ENCODE measurements at places on chromosomes 11 and 22.

DNA sequence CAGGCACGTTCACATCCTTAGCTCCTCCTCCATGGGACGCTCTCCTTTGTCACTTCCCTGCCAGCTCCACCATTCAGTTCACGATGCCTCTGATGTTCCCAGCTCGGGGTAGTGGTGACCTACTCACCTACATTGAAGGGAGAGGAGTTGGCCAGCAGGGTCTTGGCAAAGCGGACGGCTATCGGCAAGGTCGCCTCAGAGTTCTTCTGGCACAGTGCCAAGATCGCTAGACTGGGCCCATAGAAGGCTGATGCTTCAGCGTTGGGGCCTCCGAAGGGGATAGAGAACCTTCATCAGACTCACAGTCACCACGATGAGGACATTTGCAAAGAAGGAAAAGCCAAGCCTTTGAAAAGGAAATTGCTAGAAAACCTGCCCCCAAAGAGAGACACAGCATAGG lies 3.0 kb downstream of the CBLIF start:
- DNase-seq: no peak

- DNase-seq: no peak
Observed at GRCh38 chr11:120383518-120384155, 47.4 kb downstream of the ARHGEF12 start.

DNA sequence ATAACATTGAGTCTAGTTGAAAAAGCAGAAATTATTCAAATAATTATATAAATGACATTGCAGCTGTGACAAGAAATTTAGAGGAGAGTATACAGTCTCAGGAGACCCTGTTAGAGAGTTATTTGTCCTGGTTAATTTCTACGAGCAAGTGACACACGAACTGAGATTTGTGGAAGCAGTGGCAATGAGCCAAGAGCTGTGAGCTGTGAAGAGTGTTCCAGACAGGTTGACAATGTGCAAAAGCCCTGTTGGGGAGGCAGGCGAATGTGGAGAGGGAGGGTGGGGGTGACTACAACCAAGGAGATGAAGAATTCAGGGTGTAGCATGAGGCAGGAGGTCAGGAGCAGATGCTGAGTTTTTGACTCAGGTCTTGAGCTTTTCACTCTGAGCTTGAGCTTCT lies 620.2 kb upstream of the TENM4 start:
- no peak for DNase-seq

DNA sequence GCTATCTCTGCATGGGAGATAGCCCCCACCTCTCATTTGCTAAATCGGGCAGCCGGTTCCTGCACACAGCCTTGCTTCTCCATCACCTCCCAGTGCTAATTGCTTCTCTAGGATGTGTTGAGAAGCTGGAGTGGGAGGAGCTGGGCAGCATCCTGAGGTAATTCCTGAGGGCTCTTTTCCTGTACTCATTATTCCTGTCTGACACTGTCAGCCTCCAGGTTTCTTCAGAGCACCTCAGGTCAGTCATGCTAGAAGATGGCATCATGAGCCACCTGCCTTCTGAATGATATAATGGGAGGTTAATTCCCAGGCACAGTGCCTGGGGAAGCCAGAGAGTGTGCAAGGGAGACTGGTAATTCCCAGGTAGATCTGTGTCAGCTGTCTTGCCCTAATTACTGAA lies 133.0 kb downstream of the RAB38 start:
- no peak for DNase-seq

DNA sequence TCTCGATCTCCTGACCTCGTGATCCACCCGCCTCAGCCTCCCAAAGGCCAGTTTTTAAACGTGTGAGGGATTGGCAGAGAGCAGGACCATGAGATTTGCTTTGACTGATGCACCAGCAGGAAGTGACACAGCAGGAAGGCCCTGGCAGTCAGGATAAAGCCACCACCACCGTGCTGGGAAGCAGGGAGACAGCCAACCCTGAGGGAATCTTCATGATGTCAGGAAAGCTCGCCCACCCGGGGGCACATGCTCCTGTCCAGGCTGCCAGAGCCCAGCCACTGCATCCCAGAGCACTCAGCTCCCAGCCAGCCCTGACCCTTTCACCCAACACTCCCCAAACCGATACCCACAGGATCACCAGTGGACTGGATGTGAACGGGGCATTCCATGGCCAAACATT lies 6.1 kb downstream of the TUBGCP6 start:
- no peak for DNase-seq

- DNase-seq: no peak
Observed at GRCh38 chr11:34311126-34311525, 46.7 kb downstream of the ABTB2 start.

GRCh38 chr22:36904260-36904880 lies 9.1 kb upstream of the CSF2RB start:
- DNase-seq: no peak

DNA sequence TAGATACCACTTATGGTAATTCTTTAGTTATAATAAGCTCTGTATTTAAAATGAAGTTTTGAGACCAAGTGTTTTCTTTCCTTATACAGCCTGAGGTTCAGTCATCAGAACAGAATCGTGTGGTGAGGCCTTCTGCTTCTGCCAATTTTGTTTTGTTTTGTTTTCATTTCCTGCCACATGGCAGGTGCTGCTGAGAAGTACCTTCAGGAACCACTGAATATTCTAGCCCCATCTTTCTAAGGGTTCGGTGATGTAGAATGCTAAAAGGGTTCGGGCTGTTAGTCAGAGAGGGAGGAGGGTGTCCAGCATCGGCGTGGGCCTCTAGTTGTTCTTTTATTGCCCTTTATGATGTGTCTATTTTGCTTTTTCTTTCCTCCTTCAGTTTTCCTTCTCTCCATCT lies 25.8 kb downstream of the TNRC6B start:
- no peak for DNase-seq

GRCh38 chr11:126522152-126522551 lies 166.7 kb downstream of the ST3GAL4 start:
- no peak for DNase-seq

GRCh38 chr11:117868088-117868487 lies 8.4 kb downstream of the FXYD6 start:
- no peak for DNase-seq

GRCh38 chr11:44638032-44638431 lies 72.6 kb downstream of the CD82 start:
- no peak for DNase-seq

- DNase-seq: no peak
Observed at GRCh38 chr11:33391893-33392251, 134.7 kb downstream of the HIPK3 start.

- no peak for DNase-seq
Observed at GRCh38 chr22:19271856-19272535, 19.5 kb downstream of the CLTCL1 start.

- DNase-seq: peak; percentile 7
Observed at GRCh38 chr11:94325681-94326080, 21.3 kb downstream of the IZUMO1R start.

- no peak for DNase-seq
Observed at GRCh38 chr11:116478205-116478604, 294.6 kb downstream of the BUD13 start.

DNA sequence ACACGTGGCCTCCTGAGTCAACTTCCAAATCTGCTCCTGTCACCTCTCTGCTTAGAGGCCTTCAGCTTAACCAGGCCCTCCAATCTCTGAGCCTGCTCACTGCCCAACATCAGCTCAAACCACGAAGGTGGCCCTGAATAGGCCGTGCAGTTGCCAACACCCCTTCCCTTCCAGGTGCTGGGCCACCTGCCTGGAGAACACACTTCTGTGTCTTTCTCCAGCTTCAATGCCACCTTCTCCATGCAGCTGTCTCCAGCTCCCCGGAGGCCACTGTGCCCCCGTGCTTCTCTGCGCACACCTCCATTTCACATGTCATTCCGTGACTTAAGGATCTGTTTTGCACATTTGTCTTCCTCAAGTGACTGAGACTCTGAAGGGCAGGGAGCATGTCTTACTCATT lies 5.3 kb downstream of the RELA start:
- no peak for DNase-seq

DNA sequence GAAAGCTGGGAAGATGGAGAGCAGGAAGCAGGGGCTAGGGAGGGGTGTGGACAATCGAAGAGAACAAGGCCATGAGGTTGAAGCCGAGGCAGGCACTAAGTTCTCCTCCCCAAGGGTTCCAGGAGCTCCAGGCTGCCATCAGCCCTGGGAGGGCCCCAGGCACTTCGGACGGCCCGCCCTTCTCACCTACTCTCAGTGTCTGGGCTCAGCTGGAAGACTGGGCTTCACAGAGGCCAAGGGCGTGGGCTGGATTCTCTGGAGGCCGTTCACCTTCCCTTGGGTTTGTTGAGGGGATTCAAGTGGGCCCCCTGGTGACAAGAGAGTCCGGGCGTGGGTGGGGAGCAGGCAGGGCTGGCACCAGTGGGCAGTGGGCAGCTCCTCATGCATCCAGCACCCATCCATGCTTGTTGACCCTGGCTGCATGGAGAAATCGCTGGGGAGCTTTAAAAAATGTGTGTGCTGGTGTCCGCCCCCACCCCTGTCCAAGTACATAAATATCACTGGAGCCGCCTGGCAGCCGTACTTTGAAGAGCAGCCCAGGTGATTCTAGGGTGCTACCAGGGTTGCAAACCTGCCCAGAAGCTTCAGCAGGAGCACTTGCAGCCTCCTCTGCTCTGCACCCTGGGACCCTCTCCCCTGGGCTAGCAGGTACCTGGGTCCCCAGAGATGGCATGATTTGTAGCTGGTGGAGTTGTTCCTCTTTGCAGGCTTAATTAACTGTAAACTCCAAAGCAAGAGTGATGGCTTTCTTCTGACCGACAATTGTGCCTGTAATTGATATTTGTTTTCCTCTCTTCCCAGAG lies 74.3 kb downstream of the RTL6 start:
- no peak for DNase-seq

Data from AML-193 (cell line).